ENCODE measurements at places on chromosomes 13 and 19. TPM values are rescaled to one million over a fixed set of nuclear protein-coding genes. Genes with fewer than 3 reads are reported as not detected.

Gene GPI
- 723 TPM for total RNA-seq

Gene VMAC
- 0.56 TPM for total RNA-seq

Gene C1QTNF9
- not detected for total RNA-seq

Gene GRK1
- total RNA-seq, result 0.19 TPM

Gene POU2F2
- 0.35 TPM for total RNA-seq

Gene SNRPA
- total RNA-seq, result 156 TPM

Gene GJB2
- total RNA-seq, result 0.75 TPM

Gene BST2
- 0.12 TPM for total RNA-seq

Gene SPACA4
- total RNA-seq, result not detected

Gene TMEM190
- total RNA-seq, result 1.3 TPM

Gene BICRA
- 16.0 TPM for total RNA-seq

Gene GRIK5
- 0.45 TPM for total RNA-seq

Gene CEACAM8
- total RNA-seq, result not detected

Gene PSG11
- total RNA-seq, result not detected

Gene ZNF446
- 13.0 TPM for total RNA-seq

Gene TEX29
- total RNA-seq, result not detected

Gene OR7D2
- total RNA-seq, result 0.02 TPM

Gene CD22
- 0.89 TPM for total RNA-seq

Gene PRRG2
- 1.1 TPM for total RNA-seq

Gene FAM98C
- 27.1 TPM for total RNA-seq

Gene ZNF730
- total RNA-seq, result not detected
